Stimulated activated CD8-positive, alpha-beta memory T cell treated with anti-CD3 and anti-CD28 coated beads, Interleukin-15, amount 100 ng/mL, for 1 hour (primary cell): ENCODE measurements at places on chromosomes 5 and 9.

DNA sequence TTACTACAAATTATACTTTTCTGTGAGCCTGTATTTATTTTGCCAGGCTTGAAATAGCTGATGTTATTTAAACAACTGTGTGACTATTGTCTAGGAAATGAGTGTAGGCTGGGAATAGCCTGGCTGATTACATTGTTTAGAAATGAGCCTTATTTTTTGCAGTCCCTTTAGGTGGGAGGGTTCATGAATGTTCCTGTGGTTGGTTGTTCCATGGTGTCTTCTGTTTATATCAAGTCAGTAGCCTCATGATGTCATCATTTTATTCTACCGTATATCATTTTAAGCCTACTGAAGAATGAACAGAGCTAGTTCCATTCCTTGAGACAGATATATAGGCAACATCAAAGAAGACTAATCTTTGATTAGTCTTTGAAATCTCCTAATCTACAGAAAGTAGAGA is 53.1 kb downstream of the MAP1B start:
- no peak for DNase-seq

DNA sequence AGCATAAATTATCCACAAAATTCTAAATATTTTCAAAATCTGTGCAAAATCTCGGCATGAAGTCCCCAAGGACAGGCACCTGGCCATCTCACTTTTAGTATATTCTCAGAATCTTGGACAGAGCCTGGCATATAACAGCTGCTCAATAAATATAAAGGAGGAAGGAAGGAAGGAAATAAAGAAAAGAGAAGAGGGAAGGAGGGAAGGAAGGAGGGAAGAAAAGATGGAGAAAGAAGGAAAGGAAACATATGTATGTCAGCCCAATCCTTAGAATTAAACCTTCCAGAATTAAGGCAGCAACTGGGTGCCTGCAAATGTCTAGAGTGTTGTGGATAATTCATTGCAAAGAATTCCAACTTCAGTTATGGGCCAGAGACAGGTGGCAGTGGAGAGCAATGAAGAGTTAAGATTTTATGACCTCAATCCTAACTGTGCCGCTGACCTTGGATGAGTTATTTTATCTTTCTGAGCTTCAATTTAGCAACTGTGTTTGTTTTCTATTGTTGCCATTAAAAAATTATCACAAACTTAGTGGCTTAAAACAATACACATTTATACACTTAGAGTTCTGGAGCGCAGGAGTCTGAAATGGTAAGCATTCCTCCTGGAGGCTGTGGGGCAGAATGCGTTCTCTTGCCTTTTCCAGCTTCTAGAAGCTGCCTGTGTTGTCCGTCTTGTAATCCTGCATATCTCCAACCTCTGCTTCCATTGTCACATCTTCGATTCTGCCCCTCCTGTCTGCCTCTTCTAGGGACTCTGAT is 200.9 kb upstream of the MSX2 start:
- DNase-seq = no peak

- DNase-seq = no peak
These were observed 21.0 kb upstream of the ALDH1B1 start for GRCh38 chr9:38371495-38371894.

- DNase-seq = no peak
These were observed 97.3 kb upstream of the ADAMTS16 start for GRCh38 chr5:5042806-5043205.

DNA sequence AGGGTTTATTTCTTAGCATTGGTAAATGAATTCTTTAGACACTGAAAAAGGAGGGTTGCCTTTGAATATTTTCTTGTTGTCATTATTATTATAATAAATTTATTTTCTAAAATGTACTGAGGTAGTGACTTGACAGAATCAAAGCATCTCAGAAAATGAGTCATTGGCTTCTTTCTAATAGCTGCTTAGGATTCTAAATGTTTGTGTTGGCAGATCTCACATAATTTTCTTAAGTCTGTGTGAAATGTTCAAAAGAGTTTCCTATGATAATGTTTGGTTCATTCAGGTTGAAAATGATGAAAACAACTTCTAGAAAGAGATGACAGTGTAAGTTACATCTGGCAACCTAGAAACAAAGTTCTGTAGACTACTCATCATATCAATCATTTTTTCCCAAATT is 69.7 kb downstream of the SH3GL2 start:
- no peak for DNase-seq

DNA sequence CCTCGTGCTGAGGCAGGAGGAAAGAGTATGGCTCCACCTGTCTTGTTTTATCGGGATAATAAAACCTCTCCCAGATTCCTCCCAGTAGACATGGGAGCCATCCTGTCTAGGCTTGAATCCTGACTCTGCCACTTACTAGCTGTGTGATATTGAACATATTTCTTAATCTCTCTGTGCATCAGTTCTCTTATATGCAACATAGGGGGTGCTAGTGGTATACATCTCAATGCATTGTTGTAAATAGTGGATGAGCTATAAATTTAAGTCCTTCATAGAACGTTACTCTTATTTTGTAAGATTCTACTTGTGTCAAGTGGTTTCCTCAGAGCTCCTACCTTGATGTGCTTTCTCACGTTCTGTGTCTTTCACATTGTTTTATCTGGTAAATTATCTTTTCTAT is 417.7 kb upstream of the POU5F2 start:
- no peak for DNase-seq

DNA sequence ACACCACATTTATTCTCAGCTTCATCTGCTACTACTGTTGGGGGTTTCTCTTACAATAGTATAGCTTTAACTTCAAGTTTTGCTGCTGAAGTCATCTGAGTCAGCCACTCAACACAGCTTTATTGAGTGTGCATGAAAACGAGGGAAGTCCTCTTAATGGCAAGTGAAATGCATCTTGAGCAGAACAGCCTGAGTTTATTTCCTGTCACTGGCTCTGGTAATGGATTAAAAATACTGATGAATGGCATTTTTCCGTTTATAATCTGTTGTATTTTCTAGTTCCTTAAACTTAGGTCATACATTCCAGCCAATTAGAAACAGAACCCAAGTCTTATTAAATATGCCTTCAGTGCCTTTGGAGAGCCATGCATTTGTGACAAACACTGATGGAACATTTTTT is 238.6 kb downstream of the SLF1 start:
- no peak for DNase-seq

DNA sequence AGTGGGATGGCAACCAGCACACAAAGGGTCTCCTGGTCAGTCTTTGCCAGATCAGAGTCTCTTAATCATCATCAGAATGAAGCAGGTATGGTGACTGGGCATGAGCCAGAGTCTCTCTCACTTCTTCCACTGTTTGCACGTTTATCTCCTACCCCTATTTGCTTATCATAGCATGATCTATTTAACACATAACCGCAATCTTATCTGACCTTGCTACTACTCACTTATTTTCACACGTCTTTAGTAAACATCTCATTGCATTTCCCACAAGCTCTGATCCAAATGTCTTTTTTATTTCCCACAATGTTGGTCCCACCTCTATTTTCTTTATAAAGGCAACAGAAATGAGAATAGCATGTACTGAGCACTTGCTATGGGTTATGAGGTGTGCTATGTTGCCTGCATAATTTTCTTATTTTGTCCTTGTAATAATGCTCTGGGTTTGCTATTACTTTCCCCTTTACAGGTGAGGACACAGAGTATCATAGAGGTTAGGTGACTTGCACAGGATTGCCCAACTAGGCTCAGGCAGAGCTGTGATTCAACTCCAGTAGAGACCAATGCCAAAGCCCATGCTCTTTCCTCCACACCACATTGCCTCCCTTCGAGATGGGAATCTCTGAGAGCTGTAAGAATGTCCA is 39.7 kb upstream of the IL7R start:
- DNase-seq = no peak

GRCh38 chr9:92650296-92650695 is 19.6 kb downstream of the IPPK start:
- DNase-seq = no peak

DNA sequence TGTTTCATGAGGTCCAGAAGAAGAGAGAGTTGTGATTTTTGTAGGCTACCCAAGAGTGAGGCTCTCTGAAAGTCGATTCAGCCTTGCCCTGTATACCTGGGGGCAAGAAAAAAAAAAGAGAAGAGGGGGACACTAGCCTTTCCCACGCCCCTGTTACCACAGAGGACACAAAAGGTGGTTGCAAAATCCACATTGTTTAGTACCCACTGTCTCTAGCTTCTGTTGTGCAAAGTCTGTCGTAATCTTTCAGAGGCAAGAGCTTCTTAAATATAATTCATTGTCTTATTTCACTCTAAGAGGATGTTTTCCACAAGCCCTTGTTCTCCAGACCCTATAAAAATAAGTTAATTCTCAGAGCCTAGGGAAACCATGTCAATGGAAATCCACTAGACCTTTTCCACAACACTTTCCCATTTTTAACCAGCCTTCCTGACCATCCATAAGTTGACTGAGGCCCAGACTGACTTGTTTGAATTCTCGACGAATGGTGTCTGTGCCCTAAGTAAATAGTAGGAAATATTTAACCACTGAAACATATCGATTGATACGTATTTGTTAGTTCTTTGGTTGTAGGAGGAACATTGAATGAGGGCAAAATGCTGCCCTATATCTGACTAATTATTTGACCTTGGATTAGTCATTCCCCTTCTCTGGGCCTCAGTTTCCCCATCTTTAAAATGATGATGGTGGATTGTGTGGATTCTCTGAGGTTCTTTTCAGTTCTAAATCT is 182.7 kb downstream of the PAPPA start:
- no peak for DNase-seq

DNA sequence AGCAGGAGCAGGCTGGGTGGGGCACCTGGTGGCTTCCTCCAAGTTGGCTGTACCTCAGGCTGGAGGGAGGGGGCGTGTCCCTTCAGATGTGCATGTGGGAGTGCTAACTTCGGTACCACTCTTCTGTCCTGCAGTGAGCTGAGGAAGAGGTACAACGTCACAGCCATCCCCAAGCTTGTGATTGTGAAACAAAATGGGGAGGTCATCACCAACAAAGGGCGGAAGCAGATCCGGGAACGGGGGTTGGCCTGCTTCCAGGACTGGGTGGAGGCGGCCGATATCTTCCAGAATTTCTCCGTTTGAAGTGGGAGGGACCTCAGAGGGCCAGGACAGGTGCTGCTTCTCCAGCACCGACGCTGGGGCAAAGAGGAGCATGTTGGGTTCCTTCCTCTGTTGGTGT is 9.3 kb downstream of the NXNL2 start:
- no peak for DNase-seq

GRCh38 chr9:133979921-133980863 is 11.9 kb downstream of the VAV2 start:
- DNase-seq = no peak

GRCh38 chr9:5608298-5609225 is 20.3 kb upstream of the RIC1 start:
- DNase-seq = no peak

DNA sequence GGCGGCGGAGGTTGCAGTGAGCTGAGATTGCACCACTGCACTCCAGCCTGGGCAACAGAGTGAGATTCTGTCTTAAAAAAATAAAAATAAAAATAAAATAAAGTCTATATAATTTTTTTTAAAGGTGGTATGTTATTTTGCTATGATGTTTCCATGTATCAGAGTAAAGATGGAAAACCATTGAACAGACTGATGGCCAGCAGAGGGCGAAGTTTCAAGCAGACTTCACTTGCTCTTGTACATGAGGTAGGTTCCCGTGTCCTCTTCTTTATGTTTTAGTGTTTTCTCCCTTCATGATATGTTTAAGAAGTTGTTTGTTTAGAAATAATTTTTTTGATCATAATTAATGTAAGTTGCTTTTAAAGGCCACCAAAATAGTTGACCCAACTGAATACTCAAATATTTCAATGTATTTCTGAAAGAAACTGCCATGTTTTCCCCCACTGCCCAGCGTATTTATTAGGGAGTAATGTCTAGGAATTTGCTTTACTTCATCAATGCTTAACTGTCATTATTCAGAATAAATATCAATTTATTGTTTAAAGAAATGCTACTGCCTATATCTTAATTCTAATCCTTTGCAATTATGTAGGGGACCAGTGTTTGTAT is 146.4 kb downstream of the HACD4 start:
- DNase-seq = peak; percentile 37

DNA sequence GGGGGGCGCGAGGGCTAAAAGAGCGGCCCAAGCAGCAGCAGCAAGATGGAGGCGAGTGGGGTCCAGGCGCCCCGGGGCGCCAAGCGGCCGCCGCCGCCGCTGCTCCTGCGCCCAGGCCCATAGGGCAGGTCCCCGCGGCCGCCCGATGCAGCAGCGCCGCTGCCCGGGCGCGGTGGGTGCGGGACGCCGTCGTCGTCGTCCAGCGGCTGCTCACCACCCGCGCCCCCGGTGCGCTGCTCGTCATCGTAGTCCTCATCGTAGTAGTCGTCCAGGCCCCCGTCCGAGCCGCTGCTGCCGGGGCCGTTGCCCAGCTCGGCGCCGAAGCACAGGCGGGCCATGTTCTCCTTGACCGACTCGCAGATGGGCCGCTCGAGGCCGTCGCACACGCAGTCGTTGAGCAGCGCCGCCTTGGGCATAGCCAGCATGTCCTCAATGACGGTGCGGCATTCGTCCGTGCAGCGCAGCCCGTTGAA is 1.5 kb downstream of the GAS1 start:
- DNase-seq = no peak

- no peak for DNase-seq
These were observed 295.5 kb upstream of the SMC2 start for GRCh38 chr9:103798620-103799019.

- DNase-seq = no peak
These were observed 198.0 kb upstream of the EGFLAM start for GRCh38 chr5:38060354-38060753.

DNA sequence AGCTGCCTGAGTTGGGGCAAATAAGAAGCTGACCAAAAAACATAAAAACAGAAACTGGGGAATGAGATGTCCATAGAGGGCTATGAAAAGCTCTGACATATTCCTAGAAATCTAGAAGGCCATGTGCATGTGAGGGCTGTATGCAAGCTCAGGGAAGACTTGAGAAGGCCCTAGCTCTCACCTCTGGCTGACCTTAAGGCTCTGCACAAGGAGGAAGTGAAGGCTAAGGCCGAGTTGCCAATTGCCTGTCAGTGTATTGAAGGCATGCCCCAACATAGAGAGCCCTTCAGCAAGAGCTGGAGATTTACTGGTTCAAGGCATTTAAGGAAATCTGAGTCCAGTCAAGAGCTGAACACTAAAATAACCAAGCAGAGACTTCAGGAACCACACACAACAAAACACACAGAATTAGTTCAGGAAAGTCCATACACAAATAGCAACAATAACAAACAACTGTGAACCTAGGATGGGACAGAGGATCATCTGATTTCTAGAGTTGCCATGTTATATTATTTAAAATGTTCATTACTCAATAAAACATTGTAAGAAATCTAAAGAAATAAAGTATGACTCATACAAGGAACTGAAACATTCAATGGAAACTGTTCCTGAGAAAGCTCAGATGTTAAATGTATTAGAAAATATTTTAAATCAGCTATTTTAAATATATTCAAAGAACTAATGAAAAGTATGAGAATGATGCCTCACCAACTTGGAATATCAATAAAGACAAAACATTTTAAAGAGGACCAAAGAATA is 161.8 kb downstream of the AUH start:
- DNase-seq = no peak

- no peak for DNase-seq
These were observed 76.4 kb upstream of the DPYSL3 start for GRCh38 chr5:147586221-147586620.

GRCh38 chr5:4188704-4189103 is 593.1 kb downstream of the IRX1 start:
- no peak for DNase-seq

- DNase-seq = no peak
These were observed 29.0 kb downstream of the AUH start for GRCh38 chr9:91332546-91333231.
